ENCODE measurements at places on chromosomes 1 and 21. TPM values are rescaled to one million over a fixed set of nuclear protein-coding genes. Genes with fewer than 3 reads are reported as not detected.

SERINC2 gene
- 4.6 TPM for total RNA-seq

IFNLR1 gene
- total RNA-seq, result 2.6 TPM

DNA sequence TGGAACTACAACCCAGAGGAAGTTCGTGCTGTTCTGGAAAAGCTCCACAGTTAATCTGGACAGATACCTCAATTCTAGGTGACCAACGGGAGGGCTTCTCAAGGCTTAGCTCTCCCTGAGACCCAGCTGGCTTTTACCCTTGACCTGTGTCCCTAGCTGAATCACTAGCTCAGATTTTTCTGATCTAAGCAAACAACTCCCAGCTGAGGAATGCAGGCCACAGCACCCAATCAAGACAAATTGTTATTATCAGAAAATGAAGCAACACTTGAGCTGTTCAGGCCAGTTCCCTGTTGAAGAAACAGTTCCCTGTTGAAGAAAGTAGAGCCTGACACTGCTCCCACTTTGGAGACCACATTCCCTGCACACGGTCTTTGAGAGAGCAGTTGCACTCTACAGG lies 16.0 kb downstream of the DIO1 start:
- no peak for DNase-seq

DNA sequence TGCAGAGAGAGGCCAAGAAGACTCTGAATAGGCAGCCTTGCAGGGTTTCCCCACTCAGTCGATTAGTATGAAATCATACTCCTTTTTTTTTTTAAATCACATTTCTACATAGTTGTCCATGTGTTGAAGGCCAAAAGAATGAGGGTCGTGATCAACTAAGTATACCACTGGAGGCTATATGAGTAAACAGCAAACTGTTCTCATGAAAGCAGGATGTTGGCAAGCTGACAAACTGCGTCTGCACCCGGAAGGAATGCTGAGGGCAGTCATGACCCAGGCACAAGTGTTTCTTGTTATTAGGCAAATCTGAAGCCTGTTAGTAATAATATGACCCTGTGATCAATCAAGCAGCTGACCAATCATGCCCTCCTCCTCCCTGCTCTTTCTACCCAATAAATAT lies 213.2 kb downstream of the USH2A start:
- DNase-seq, result peak; percentile 12

DNA sequence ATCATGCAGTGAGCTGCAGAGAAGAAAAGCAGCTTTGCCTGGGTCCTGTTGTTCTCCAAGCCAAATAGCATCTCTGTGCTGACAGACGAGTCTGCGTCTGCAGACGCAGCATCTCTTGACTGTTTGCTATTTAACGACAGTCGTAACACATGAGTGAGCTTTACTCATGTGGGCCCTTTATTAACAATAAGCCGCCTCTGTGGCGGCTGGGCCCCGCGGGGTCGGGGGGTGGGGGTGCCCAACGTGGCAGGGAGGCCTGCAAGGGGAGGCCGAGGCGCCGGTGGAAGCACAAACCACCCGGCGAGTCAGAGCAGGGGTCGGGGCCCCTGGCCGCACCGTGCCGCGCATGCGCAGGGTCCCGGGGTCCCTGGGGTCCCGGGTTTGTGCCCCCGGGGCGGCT lies 435.1 kb downstream of the KIF26B start:
- no peak for DNase-seq

GRCh38 chr1:152000964-152001630 lies 7.4 kb upstream of the S100A10 start:
- DNase-seq, result no peak

Data from NCI-H460 (cell line).